ENCODE measurements at places on chromosomes 1 and 21.

DNA sequence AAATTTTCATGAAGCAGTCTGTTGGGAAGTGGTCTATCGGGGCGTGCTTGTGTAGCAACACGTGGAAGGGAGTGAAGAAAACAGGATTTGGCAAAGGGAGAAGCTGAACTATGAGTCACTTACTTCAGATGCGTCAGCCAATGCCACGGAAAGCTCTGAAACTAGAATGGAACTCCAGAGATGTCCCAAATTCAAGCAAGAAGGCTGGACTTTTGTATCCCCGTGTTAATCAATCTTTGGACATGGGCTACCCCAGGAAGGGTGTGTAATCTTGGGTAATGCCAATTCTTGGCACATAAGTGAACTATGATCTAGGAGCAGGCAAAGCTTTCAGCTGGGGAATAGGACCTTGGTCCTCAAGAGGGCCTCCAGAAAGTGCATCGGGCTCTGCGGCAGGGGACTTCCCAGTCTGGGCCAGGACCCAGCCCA, 102.6 kb downstream of the ADSS2 start:
- peak; percentile 40 for DNase-seq

DNA sequence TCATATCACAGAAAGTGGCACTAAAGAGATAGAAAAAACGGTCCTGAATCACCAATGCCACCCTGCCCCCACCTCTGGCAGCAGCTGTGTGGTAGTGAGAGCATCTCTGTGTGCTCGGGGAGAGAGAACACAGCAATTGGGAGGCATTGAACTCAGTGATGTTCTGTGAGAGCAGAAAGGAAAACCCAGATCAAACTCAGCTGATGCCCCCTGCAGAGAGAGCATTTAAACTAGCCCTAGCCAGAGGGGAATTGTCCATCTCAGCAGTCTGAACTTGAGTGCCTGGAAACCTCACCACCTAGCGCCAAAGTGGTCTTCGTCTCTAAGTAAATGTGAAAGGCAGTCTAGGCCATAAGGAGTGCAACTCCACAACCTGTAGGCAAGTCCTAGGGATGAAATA, 21.3 kb downstream of the SLC44A5 start:
- DNase-seq = no peak

DNA sequence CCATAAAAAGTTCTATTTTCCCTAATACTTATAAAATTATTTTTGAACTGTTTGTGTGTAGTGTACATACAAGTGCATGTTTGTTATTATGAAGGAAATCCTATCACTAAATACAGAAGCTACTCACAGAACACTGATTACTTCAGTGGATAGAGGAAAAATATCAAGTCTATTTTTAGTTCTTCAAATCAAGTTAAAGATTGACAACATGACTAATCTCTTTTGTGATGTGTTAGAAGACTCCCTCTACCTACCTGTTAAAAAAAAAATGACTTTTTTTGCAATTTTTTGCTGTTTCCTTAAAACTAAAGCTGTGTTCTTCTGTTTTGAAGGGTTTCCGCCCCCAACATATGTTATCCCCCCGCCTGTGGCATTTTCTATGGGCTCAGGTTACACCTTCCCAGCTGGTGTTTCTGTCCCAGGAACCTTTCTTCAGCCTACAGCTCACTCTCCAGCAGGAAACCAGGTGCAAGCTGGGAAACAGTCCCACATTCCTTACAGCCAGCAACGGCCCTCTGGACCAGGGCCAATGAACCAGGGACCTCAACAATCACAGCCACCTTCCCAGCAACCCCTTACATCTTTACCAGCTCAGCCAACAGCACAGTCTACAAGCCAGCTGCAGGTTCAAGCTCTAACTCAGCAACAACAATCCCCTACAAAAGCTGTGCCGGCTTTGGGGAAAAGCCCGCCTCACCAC, 45.5 kb downstream of the NCF2 start:
- no peak for DNase-seq

DNA sequence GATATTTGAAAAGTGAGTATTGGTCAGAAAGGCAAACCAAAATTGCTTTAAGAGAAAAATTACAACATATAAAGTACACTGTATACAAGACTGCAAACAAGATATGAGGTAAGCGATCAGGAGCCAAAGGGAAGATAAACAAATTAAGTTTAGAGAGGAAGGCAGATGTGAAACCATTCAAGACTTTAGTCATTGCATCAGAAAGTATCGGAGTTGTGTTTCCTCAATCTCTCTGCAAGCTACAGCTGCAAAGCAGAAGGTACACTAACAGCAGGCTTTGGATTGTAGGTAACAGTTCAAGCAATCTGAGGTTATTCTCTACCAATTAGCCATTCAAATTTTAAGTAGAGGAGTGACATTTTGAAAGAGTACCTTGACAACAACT, 21.3 kb upstream of the TLCD4 start:
- no peak for DNase-seq

DNA sequence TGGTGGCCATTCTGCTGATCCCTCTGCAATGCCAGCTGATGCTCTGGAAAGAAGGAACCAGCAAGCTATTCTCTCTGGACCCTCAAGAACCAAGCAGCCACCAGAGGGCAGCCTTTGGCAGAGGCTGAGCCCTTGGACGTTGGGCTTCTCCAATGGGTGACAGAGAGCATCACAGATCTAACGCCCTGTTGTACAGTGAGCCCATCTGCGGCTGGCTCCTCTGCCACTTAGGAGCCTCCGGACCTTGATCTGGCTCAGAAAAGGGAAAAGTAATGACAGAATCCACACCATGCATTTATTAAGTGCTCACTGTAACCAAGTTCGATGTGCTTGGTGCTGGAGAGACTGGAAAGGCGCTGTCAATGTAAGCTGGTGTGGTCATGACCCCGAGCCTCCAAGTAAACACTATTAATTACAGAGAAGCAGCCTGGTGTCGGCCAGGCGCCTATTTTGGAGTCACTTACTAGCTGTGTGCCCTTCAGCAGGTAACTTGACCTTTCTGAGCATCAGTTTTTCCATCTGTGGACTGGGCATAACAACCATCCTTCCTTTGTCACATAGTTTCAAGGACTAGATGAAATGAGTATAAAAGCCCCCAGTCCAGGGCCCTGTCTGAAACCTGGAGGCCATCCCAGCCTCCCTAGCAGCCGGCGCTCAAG, 34.9 kb downstream of the ECE1 start:
- DNase-seq = peak; percentile 73

GRCh38 chr1:30919025-30919881, 10.7 kb upstream of the SDC3 start:
- DNase-seq = no peak

DNA sequence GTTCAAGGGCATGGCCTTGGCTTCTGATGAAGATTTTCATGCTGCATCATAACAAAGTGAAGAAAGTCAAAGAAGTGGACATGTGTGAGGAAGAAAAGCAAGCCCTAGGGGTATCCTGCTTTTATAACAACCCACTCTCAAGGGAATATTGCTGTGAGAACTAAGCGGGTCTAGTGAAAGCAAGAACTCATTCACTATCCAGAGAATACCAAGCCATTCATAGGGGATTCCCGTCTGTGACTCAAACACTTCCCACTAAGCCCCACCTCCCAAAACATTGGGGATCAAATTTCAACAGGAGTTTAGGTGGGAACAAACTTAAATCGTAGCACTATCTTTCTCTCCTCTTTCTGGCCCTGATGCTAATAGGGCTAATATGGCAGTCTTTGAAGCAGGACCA, 98.5 kb upstream of the CTTNBP2NL start:
- DNase-seq = no peak

DNA sequence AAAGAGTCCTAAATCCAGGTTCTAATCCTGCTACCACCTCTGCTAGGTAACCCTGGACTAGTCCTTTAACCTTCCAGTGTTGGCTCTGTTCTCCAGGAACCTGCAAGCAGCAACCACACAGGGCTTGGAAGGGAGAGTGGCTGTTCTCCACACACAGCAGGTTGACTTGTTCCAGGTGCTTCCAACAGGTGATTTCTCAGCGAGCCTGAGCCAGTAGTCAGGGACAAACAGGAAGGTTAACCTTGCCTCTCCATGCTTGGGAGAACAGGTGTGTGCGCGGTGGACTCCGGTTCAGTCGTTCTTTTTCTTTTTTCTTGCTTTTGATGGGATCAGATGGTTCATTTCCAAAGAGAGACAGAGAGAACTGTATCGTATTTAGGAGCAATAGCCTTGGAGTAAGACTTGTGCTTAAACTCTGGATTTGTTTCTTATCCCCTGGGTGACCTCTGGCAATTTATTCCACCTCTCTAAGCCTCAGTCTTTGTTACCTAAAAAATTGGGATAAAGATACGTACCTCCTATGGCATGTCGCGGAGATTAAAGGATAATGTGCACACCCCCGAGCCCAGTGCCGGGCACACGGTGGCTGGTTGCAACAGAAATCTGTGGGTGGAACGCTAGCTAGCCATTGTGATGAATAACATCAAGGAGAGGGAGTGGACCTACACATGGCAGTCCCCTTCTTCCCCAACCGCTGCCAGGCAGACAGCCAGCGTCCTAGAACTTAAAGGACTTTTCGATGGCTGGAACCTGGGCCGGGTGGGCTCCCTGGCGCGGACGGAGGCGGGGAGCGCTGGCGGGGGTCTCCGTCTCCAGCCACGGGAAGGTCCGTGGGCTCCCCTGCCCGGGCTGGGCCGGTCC, 583 bp upstream of the CACHD1 start:
- DNase-seq = no peak

DNA sequence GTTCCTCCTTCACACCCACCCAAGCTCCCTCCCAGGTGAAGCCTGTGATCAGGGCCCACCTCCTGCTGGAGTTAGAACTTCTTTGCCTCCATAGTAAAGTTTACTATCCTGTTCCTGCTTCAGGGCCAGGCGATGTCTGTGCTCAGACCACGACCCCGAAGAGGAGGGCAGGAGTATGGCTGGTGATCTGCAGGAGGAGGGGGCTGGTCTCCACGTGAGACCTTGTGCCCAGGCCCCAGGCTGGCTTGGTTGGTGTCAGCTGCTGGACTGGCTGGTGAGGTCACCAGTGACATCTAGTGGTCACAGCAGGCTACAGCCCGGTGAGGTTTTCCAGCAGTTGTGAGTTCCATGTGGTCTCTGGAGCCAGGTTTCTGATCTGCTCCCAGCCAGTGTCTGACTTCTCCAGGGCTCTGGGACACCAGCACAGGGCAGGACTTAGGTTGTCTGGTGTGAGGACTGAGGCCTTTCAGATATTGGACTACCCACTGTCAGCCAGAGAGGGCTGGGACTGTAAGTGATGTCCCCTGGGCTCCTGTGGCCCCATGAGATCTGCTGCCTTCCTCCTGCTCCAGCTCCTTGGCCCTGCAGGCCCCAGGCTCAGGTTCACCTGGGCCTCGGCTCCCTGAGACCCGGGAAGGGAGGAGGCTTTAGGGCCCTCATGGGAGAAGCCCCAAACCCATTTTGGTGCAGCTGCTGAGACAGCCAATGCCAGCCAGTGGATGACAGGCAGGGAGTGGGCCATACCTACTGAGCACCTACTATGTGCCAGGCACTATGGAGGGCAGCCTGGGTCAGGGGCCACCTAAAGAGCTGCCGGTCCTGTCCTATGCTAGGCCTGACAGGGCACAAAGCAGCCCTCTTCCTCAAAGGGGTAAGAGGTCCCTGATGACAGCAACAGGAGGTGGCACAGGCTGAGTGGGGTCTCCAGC, 6.0 kb upstream of the UBL4B start:
- peak; percentile 55 for DNase-seq

DNA sequence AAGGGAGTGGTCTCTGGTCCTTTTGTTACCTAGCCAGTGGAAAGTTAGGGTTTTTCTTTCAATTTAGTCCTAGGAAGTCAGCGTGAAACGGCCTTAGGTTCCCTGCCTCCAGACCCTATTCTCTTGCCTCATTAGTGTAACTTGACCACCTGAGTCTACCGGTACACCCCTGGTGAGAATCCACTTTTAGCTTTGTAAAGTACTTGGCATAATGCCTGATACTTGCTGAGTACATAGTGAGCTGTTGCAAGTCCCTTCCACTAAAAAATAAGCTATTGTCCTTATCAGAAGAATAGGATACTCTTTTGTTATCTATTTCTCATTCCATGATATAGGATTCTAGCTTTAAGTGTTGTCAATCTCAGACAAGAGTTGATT, 228.8 kb downstream of the ST6GALNAC3 start:
- DNase-seq = no peak

GRCh38 chr1:33314416-33314815, 6.5 kb downstream of the A3GALT2 start:
- no peak for DNase-seq
